ENCODE measurements at places on chromosomes 3 and 15.

GRCh38 chr15:77773903-77774302 is 141.2 kb upstream of the LINGO1 start:
- DNase-seq = no peak

DNA sequence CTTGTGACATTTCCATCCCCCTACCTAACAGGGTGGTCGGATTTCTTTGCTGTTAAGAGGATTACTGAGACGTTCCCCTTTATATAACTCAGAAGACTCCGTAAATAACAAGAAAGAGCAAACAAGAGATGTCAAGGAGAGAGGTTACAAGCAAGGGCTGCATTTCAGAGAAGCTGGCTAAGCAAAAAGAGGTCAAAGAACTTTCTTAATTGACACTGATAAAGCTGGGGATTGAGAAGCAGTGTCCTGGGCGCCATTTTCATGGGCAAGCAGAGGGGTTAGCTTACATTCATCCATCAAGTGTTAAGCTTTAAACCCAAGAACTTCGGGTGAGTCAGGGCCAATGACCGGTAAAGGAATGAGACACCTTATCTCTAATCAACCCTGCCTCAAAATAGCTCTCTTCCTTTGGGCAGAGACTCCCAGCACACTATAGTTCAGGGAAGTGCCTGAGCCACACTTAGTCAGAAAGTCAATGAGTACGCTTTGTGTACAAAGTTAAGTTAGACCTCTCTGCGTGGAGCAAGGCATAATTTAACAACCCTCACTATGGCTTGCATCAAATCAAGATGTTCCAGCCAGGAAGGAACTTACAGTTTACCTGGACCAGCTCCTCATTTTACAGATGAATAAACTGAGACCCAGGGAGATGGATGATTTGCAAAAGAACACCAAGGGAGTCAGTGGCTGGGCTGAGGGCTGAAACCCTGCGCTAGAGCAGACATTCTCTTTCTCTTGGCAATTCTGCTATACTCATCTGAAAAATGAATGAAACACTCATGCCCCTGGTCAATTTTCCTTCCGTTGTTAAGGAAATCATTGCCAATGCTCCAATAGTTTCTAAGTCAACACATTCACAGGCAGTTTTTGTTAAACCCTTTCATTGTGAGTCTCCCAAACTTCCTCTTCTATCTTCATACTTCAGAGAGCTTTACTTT is 44.6 kb downstream of the CCNL1 start:
- no peak for DNase-seq

DNA sequence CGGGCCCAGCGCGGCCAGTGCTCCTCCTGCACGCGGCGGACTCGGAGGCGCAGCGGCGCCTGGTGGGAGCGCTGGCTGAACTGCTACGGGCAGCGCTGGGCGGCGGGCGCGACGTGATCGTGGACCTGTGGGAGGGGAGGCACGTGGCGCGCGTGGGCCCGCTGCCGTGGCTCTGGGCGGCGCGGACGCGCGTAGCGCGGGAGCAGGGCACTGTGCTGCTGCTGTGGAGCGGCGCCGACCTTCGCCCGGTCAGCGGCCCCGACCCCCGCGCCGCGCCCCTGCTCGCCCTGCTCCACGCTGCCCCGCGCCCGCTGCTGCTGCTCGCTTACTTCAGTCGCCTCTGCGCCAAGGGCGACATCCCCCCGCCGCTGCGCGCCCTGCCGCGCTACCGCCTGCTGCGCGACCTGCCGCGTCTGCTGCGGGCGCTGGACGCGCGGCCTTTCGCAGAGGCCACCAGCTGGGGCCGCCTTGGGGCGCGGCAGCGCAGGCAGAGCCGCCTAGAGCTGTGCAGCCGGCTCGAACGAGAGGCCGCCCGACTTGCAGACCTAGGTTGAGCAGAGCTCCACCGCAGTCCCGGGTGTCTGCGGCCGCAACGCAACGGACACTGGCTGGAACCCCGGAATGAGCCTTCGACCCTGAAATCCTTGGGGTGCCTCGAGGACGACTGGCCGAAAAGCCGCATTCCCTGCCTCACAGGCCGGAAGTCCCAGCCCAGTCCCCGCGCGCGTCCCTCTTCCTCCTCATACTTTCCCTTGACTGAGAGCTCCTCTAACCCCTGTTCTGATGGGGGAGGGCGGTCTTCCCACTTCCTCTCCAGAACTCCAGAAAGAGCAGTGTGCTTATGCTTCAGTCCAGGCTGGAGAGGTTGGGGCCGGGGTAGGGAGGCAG is 1.4 kb upstream of the IL17RC start:
- DNase-seq = peak; percentile 12

- DNase-seq = peak; percentile 48
These were observed 9.4 kb downstream of the PTPRG start for GRCh38 chr3:61570813-61571212.

- DNase-seq = no peak
These were observed 28.8 kb downstream of the EAF2 start for GRCh38 chr3:121863801-121864200.

DNA sequence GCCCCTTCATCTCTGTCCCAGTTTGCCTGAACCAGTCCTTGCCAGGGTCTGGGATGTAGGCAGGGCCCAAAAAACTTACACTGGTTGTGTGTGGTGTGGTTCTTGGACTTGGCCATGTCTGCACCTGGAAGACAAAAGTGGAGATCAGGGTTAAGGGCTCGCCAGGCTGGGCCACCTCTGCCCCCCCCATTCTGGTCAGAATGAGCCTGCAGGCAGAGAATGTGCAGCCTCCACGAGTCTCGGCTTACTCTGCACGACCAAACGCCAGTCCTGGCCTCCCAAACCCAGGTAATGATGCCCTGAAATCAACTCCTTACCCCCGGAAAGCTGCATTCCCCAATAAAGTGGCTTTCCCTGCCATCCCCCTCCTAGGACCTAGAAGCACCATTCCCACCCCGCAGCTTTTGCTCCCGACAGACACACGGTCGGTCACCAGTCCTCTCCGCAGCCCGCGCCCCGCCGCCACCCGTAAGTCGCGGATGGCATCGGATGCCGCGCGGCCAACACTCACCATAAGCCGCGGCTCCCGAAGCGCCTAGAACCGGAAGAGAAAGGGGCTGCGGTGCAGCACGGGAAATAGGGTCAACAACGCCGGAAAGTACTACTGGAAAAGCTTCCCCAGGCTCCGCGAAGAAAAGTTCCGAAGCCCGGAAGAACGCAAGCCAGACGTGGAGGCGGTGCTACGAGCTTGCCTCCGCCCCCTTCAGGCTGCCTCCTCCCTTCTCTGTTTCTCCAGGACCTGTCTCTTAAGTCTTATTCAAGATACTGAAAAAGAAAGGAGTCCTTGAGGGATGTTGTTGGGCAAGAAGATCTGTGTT is at the start of gene RPL29:
RPL29 (minus strand) TSS at position 550 of the 818 bp plus-strand sequence; CDS start at position 116, 434 bp downstream.
- DNase-seq = peak; percentile 93

GRCh38 chr3:21357241-21357640 is 393.8 kb downstream of the ZNF385D start:
- DNase-seq = no peak

DNA sequence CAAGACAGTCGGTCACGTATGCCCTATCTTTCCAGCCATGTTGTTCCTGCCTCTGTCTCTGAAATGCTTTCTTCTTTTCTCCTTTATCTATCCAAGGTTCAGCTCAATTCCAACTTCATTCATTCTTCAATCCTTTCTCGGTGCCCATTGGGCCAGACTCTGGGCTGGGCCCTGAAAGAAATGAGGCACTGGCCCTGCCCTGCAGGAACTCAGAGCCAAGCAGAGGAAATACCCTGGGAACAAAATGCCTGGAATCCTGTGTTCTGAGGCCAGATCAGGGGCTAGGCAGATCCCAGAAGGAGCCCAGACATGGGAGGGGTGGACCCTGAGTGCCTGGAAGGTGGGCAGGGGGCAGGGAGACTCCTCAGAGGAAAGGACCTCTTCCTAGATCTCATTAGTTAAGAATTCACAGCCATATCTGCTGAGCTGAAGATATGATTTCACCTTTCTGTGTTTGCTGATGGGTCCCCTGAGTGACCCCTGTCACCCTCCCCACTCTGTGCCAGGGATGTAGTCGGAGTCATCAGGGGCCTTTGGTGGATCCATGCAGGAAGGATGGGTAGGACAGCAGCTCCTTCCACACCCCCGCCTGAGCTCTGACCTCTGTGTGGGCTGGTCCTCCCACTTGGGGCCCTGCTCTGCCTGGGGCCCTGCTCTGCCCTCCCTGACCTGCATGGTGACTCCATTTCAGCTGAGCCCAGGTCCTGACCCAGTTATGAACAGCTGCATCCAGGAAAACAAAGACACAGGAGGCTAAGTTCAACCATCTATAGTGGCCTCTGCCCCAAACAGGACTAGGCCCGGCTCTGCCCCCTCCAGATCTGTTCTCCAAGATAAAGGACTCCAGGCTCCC is 5.3 kb upstream of the DAPK2 start:
- no peak for DNase-seq

GRCh38 chr15:61653110-61653509 is 407.1 kb downstream of the VPS13C start:
- DNase-seq = no peak

Data from MM.1S (cell line).